ENCODE measurements at places on chromosomes 1 and 21. TPM values are rescaled to one million over a fixed set of nuclear protein-coding genes. Genes with fewer than 3 reads are reported as not detected.

DNA sequence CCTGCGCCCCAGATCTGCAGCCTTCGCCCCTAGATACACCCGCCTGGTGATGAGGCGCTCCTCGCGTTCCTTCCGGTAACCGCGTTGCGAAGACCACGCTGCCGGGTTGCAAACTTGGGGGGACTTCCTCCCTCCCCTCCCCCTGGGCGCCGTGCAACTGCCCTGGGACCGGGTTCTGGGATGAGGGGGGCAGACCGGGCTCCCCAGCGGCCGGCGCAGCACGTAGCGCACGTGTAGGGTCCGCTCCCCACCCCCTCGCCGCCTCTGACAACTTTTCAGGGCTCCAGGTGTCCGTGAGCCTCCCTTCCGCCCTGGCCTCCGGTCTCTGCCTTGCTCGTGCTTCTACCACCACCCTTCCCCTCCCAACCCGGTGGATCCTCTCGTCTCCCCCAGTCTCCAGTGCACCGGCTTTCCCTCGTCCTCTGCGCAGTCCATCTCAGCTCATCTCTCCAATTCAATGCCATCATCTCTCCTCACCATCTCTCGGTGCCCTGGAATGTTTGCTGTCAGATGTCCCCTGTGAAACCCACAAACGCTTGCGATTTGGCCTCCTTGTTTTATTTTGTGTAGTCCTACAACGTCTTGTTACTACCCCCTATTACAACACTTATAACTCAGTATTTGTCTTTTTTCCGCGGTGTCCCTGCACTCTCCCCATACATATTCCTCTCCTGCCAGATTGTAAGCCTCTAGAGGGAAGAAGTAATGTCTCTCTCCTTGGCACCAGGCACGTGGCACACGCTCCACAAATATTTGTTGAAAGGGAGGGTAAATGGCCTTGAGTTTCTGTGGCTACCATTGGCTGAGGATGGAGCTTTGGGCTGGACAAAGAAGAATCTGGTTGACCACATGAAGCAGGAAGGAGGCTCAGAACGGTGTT, 782 bp downstream of the PCAT6 start:
- no peak for DNase-seq
- peak overlapping the region; percentile 67 for H3K27ac ChIP-seq
- peak overlapping the region; percentile 84 for H3K4me3 ChIP-seq
- peaks cover 17% of the 10 kb centered on the region for H3K4me1 ChIP-seq
- H3K27me3 ChIP-seq: no peaks in the 10 kb centered on the region
- H3K36me3 ChIP-seq: no peaks in the 10 kb centered on the region

The ST6GALNAC3 gene
- polyA plus RNA-seq: 4.9 TPM

GRCh38 chr1:194466706-194467105, 1280.3 kb upstream of the B3GALT2 start:
- H3K4me1 ChIP-seq: no peaks in the 10 kb centered on the region
- no peak for DNase-seq
- no peak overlapping the region for H3K4me3 ChIP-seq
- no peaks in the 10 kb centered on the region for H3K27me3 ChIP-seq

DNA sequence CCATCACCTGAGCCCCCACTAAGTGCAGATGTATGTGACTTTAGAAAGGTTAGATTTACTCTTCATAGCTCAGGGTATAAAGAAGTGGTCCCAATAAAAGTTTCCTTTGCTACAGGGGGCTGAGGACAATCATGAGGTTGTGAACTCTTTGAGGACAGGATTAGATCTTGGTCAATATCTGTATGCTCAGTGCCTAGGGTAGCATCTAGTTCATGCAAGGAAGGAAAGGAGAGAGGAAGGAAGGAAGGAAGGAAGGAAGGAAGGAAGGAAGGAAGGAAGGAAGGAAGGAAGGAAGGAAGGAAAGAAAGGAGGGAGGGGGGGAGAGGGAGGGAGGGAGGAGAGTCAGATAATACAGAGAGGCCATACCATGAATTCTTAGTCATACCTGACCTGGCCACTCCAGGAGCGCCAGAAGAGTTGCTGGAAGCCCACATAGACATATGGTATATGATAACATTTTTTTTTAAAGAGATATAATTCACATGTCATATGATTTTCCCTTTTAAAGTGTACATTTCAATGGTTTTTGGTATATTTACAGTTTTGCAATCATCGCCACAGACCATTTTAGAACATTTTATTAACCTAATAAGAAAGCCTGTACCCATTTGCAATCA, 9.7 kb upstream of the CSRP1 start:
- H3K36me3 ChIP-seq: no peaks in the 10 kb centered on the region
- peaks cover 5% of the 10 kb centered on the region for H3K4me1 ChIP-seq
- H3K4me3 ChIP-seq: no peak overlapping the region
- H3K27ac ChIP-seq: no peak overlapping the region

DNA sequence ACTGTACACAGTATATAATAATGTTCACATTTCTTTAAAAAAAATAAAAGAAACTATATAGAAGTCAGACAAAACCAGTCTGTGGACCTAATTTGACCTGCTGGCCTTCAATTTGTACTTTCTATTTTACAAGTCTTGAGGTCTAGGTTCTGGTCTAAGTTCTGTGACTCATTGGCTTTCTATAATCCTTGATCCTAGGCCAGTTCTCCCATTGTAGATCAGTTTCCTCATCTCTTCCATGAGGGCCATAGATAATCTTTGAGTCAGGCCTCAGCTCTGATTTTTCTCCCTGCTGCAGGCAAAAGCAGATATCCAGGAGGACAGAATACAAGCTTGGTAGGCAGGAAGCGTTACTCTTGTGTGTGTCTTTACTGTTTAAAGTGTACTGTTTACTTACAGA, 603.7 kb upstream of the CAMK1G start:
- no peaks in the 10 kb centered on the region for H3K27me3 ChIP-seq
- no peak for DNase-seq
- H3K36me3 ChIP-seq: no peaks in the 10 kb centered on the region
- H3K4me1 ChIP-seq: no peaks in the 10 kb centered on the region
- H3K4me3 ChIP-seq: no peak overlapping the region

GRCh38 chr1:162230096-162230495, 146.6 kb downstream of the SPATA46 start:
- peaks cover 11% of the 10 kb centered on the region for H3K4me1 ChIP-seq
- peak; percentile 41 for DNase-seq

- H3K4me1 ChIP-seq: no peaks in the 10 kb centered on the region
- no peak for DNase-seq
- H3K27ac ChIP-seq: no peak overlapping the region
- no peak overlapping the region for H3K4me3 ChIP-seq
- no peaks in the 10 kb centered on the region for H3K36me3 ChIP-seq
Observed at GRCh38 chr21:24045373-24045772, 1561.9 kb downstream of the MRPL39 start.

The TNFRSF18 gene
- 2.7 TPM for polyA plus RNA-seq

The CELA2A gene
- not detected for polyA plus RNA-seq

The SMPDL3B gene
- 157 TPM for polyA plus RNA-seq

GRCh38 chr1:208825300-208825699, 581.1 kb upstream of the PLXNA2 start:
- no peak overlapping the region for H3K4me3 ChIP-seq
- DNase-seq: no peak
- no peak overlapping the region for H3K27ac ChIP-seq
- H3K36me3 ChIP-seq: no peaks in the 10 kb centered on the region

GRCh38 chr1:223487887-223488259, 94.7 kb downstream of the CCDC185 start:
- no peaks in the 10 kb centered on the region for H3K4me1 ChIP-seq
- no peak overlapping the region for H3K4me3 ChIP-seq
- no peak for DNase-seq
- H3K36me3 ChIP-seq: no peaks in the 10 kb centered on the region
- no peaks in the 10 kb centered on the region for H3K27me3 ChIP-seq

DNA sequence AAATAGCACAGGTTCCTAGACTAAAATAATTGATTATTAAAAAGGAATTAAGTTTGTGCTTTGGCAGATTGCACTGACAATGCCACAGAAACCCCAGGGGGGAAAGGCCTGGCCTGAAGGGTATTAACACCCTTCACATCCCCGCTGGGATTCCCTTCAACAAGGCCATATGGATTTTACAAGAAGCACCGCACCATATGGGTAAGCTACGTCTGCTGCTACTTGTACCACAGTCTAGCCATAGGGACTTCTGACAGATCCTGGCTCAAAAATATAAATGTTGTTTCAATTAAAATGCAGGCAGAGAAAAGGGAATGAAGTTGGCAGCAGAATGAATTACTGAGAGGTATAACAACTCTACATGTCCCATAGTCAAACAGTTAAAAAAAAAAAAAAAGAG, 101.0 kb downstream of the DENND1B start:
- no peak for DNase-seq
- no peaks in the 10 kb centered on the region for H3K27me3 ChIP-seq
- H3K4me3 ChIP-seq: no peak overlapping the region
- H3K27ac ChIP-seq: no peak overlapping the region
- H3K36me3 ChIP-seq: no peaks in the 10 kb centered on the region

GRCh38 chr1:203402629-203403337, 51.9 kb upstream of the FMOD start:
- no peak overlapping the region for H3K4me3 ChIP-seq
- no peaks in the 10 kb centered on the region for H3K27me3 ChIP-seq
- H3K36me3 ChIP-seq: no peaks in the 10 kb centered on the region
- no peak overlapping the region for H3K27ac ChIP-seq
- H3K4me1 ChIP-seq: no peaks in the 10 kb centered on the region

DNA sequence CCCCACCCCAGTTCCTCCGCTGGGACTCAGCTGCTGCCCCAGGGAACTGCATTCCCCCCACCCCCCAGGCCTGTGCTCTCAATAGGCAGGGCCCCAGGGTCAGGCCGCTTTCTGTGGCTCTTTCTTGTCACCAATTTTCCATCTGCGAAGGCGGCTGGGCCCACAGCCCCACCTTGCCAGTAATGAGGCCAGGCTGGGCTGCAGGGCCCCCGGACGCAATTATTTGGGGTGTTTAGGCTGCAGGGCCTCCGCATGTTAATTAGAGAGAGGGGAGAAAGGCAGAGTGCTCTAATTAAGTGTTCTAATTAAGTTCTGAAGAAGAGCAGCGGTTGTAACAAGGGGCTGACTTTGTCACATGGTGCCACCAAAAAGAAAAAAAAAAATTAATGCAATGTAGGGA, 71.8 kb downstream of the EPHB2 start:
- H3K27ac ChIP-seq: no peak overlapping the region
- 0 out of 2 replicates have a peak, but pooled peaks cover 8% of the 10 kb centered on the region for H3K4me1 ChIP-seq
- H3K4me3 ChIP-seq: no peak overlapping the region
- DNase-seq: no peak
- no peaks in the 10 kb centered on the region for H3K27me3 ChIP-seq
- H3K36me3 ChIP-seq: no peaks in the 10 kb centered on the region

The BTBD8 gene
- polyA plus RNA-seq: 0.44 TPM

DNA sequence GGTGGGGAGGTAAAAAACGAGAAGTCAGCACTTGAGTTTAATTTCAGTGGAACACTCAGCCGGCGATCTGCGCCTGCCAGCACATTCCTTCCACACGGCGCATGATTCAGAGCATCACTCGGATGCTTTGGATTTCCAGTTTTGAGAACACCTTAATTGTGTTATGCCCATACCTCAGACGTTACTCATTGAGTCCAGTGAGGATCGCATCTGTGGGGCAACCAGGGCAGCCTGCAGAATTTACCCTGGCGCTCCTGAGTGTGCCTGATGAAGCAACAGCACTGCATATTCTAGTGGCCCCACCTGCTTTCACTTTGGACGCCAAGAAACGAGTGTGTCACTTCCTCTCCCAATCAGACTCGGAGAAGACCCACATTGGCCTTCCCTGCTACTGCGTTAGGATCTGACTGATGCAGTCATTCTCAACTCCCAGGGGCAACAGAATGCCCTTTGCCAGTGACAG, 19.9 kb downstream of the FAM89A start:
- H3K27me3 ChIP-seq: no peaks in the 10 kb centered on the region
- H3K4me3 ChIP-seq: no peak overlapping the region
- H3K27ac ChIP-seq: no peak overlapping the region
- DNase-seq: no peak

DNA sequence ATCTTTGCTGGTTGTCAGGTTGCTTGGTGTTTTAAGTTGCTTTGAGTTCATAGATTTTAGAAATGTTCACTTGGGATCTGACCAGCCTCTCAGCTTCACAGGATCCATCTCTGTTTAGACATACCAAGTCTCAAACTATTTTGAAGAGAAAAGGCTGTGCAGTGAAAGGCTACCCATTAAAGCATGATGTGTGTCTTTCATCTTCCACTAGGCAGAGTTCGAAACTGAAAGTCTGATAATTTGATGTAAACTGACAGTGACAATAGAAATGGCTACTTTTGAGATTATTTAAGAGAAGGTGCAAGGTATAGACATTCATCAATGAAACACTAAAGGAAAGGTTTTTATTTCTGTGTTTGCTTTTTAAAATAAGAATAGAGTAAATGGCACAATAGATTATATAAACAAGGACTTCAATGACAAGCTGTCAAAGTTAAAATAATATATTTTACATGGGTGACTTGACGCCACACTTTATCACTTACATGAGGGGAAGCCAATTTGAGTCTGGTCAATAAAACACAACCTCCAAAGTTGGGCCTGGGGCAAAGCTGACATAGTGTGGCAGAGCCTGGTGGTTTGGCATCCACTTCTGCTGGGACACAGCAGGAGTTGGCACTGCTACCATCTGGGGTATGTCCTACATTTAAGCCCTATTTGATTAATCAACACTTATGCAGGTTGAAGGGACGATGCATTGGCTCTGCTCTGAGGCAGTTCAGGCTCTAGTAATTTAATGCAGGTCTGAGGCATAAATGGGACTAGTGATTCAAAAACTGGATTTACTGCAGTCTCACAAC, 197.7 kb downstream of the CRB1 start:
- no peaks in the 10 kb centered on the region for H3K36me3 ChIP-seq
- DNase-seq: no peak
- no peak overlapping the region for H3K27ac ChIP-seq
- H3K4me3 ChIP-seq: no peak overlapping the region

The GCSAML gene
- polyA plus RNA-seq: not detected

The HUNK gene
- 1.9 TPM for polyA plus RNA-seq

The SPRR5 gene
- polyA plus RNA-seq: not detected

GRCh38 chr1:19251305-19252196, at the start of the genes EMC1 and MRTO4:
EMC1 (minus strand) TSS chr1:19251524; CDS start chr1:19251509, 15 bp downstream.
MRTO4 (plus strand) TSS chr1:19251805; CDS start chr1:19251836, 31 bp downstream.
- DNase-seq: peak; percentile 97
- no peaks in the 10 kb centered on the region for H3K27me3 ChIP-seq
- peak within 1 kb of the TSS; percentile 97 for H3K27ac ChIP-seq
- peaks cover 4% of the 10 kb centered on the region for H3K4me1 ChIP-seq

- DNase-seq: no peak
- no peaks in the 10 kb centered on the region for H3K27me3 ChIP-seq
- H3K36me3 ChIP-seq: peaks cover under 1% of the 10 kb centered on the region
- H3K27ac ChIP-seq: no peak within 1 kb of the TSS
- no peaks in the 10 kb centered on the region for H3K4me1 ChIP-seq
- no peak within 1 kb of the TSS for H3K4me3 ChIP-seq
Observed at GRCh38 chr1:151156515-151156819, at the start of gene TNFAIP8L2. TNFAIP8L2 (plus strand) TSS chr1:151156649; CDS start chr1:151158698, 2,049 bp downstream.

The SLFNL1 gene
- polyA plus RNA-seq: not detected

GRCh38 chr1:212860713-212861581, 2.9 kb downstream of the FLVCR1 start:
- peaks cover 5% of the 10 kb centered on the region for H3K36me3 ChIP-seq
- DNase-seq: no peak
- no peak overlapping the region for H3K27ac ChIP-seq
- peak overlapping the region; percentile 94 for H3K4me3 ChIP-seq
- no peaks in the 10 kb centered on the region for H3K27me3 ChIP-seq
- peaks cover 6% of the 10 kb centered on the region for H3K4me1 ChIP-seq

- no peak overlapping the region for H3K27ac ChIP-seq
- no peaks in the 10 kb centered on the region for H3K36me3 ChIP-seq
- H3K4me3 ChIP-seq: no peak overlapping the region
- H3K4me1 ChIP-seq: no peaks in the 10 kb centered on the region
- H3K27me3 ChIP-seq: no peaks in the 10 kb centered on the region
- DNase-seq: no peak
Observed at GRCh38 chr1:189550498-189550897, 927.2 kb downstream of the BRINP3 start.
